Thymus (tissue), 14 donors: ENCODE measurements at places on chromosomes 3 and 15. TPM values are rescaled to one million over a fixed set of nuclear protein-coding genes. Genes with fewer than 3 reads are reported as not detected.
A peak's percentile ranks its signal among the peaks of the same experiment; 100 is the strongest.

GRCh38 chr15:57706405-57707209 is at the start of gene POLR2M:
TSS of gene POLR2M (plus strand) at chr15:57706714. CDS start at chr15:57706843, 129 bp downstream.
- peak within 1 kb of the TSS; percentile 88 for H3K27ac ChIP-seq
- peaks cover 16% of the 10 kb centered on the region for H3K36me3 ChIP-seq
- peaks cover 9% of the 10 kb centered on the region for H3K4me1 ChIP-seq
- peak within 1 kb of the TSS; percentile 82 for H3K4me3 ChIP-seq
- DNase-seq: peak; percentile 86
- peaks cover 4% of the 10 kb centered on the region for H3K27me3 ChIP-seq

DNA sequence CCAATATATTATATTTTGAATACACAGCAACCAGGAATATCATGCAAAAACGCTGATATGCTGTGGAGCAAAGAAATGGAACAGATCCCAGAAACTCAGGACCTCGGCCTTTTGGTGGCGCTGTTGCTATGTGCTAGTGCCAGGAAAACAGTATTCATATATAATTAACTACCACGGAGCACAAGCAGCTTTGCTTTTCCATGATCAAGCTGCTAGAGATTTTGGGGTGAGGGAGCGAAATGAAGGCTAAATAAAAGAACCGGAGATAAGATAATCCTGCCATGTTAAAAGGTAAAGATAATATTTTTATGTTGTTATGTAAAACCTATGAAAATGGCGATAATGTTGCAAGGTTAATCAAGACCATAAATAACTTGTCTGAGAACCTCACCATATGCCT is 157.7 kb upstream of the FAM3D start:
- H3K27ac ChIP-seq: no peak overlapping the region
- H3K4me1 ChIP-seq: no peaks in the 10 kb centered on the region
- no peak for DNase-seq
- H3K27me3 ChIP-seq: no peaks in the 10 kb centered on the region
- no peaks in the 10 kb centered on the region for H3K36me3 ChIP-seq

- H3K27me3 ChIP-seq: no peaks in the 10 kb centered on the region
- H3K36me3 ChIP-seq: no peaks in the 10 kb centered on the region
- DNase-seq: no peak
These were observed 398.8 kb upstream of the ATP10A start for GRCh38 chr15:26261966-26262365.

DNA sequence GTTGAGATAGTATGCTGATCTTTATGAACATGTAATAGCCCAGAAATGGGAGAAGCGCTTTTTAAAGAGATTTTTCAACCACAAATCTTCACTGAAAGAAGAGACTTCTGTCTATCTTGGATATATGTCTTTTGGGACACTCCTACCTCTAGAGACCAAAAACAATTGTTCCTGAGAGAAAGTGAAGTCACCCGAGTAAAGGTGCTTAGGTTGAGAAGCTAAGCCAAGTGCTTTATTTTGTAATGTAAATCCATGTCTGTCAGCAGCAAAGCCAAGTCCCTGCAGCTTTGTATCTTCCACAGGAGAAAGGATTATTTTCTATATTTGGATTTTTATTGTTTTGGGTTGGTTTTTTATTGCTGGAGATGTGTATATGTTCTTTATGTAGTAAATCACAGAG is 32.1 kb upstream of the B3GALNT1 start:
- H3K4me3 ChIP-seq: no peak overlapping the region
- H3K27me3 ChIP-seq: no peaks in the 10 kb centered on the region
- no peaks in the 10 kb centered on the region for H3K4me1 ChIP-seq
- no peak for DNase-seq
- no peak overlapping the region for H3K27ac ChIP-seq

The EPHB3 gene
- 1.3 TPM for total RNA-seq

GRCh38 chr15:68765602-68766368 is 54.9 kb downstream of the ANP32A start:
- no peaks in the 10 kb centered on the region for H3K36me3 ChIP-seq
- no peak for DNase-seq
- H3K4me1 ChIP-seq: no peaks in the 10 kb centered on the region
- H3K27me3 ChIP-seq: no peaks in the 10 kb centered on the region

The AADACL2 gene
- total RNA-seq: 0.14 TPM

DNA sequence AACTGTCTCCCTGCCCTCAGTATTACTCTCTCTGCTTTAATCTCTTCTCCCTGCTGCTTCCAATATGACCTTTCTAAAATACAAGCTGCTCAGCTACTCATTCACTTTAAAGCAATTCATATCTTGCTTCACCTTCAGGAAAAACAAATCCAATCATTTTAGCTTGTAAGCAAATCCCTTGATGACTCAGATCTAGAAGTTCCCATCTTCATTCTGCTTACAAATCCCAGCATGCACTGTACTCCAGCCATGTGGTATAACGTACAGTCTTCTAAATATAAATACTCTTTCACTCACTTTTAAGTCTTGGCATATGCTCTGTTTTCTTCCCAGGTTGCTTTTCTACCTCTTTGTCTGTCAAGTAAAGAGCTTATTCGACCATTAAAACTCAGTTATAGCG is 1009.1 kb upstream of the SEMA6D start:
- H3K27ac ChIP-seq: no peak overlapping the region
- no peaks in the 10 kb centered on the region for H3K27me3 ChIP-seq
- no peak for DNase-seq
- no peaks in the 10 kb centered on the region for H3K4me1 ChIP-seq
- no peak overlapping the region for H3K4me3 ChIP-seq
- no peaks in the 10 kb centered on the region for H3K36me3 ChIP-seq

DNA sequence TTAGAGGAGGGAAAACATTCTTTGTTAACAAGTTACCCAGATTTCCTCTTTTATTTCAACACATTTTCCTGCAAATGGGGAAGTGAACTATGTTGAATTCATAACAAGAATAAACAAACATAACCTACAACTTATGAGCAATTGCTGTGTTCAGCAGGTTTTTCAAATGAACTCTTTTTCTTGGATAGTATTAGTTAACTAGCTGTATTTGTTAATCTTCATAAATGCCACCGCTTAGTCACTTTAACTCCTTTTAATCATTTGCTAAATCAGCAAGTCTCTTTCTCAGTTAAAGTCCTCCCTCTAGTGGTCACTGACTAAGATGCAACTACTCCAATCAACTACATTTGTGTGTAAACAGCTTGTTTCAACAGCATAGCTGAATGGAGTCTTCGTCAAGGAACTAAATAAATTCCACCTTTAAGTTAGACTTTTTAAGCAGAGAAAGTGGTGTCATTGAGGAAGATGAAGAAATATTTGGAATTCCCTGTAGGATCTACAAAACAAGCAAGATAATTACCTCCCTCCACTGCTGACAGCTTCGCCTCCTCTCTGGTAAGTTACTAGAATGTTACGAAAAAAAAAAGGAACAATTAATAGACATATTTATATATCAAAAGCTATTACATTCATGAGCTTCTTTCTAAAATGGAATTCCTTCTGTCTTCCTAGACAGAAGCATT is 1122.0 kb downstream of the ROBO1 start:
- no peak overlapping the region for H3K4me3 ChIP-seq
- H3K27me3 ChIP-seq: no peaks in the 10 kb centered on the region

The NUP210 gene
- total RNA-seq: 23.8 TPM

The RPLP1 gene
- total RNA-seq: 883 TPM

DNA sequence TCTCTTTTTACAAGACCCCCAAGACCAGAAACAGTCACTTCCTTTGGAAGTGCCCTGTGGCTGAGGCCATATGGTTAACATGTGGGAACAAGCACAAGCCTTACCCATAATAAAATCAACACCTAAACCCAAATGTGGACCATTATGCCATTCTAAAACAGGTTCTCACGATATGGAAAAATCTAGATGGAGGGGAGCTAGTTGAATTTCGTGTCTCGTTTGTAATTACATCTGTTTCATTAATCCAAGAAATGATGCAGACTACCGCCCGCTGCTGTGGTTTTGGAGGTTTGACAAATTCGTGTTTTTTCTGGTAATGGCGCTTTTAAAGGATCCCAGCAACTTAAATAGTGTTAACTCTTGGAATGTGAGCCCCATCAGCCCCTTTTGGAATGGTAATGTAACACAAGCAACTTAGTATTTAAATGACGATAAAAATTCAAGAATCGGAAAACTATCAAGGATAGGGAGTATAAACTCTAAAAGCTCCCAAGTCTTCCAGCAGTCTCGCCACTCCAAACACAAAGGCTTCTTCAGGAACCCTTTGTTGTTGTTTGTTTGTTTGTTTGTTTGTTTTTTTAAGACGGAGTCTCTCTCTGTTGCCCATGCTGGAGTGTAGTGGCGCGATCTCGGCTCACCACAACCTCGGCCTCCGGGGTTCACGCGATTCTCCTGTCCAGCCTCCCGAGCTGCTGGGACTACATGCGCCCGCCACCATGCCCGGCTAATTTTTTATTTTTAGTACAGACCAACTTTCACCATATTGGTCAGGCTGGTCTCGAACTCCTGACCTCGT is 1.1 kb downstream of the CNBP start:
- peaks cover 10% of the 10 kb centered on the region for H3K4me1 ChIP-seq
- H3K27me3 ChIP-seq: no peaks in the 10 kb centered on the region
- H3K27ac ChIP-seq: peak overlapping the region; percentile 93
- H3K4me3 ChIP-seq: peak overlapping the region; percentile 79
- DNase-seq: no peak

- H3K4me3 ChIP-seq: peak overlapping the region; percentile 98
- no peaks in the 10 kb centered on the region for H3K36me3 ChIP-seq
- peaks cover 28% of the 10 kb centered on the region for H3K4me1 ChIP-seq
- H3K27me3 ChIP-seq: no peaks in the 10 kb centered on the region
- no peak for DNase-seq
These were observed 16.8 kb upstream of the CHD2 start for GRCh38 chr15:92883163-92883875.

DNA sequence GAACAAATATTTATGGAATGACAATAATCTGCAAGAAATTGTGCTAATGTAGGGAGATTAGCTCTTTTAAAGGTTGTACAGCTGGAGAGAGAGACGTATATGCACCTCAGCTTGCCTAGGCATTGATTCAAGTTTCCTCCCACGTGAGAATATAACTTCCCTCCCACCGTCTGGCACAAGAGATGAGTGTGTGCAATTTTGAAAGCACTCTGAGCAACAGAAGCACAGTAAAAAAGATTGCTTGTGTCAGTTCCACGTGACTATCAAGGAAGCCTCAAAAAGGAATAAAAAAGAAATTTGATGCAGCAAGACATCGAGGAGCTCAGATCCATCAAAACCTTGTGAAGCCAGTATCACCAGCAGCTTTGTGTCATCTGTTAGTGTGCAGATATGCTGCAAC is 435.3 kb downstream of the TUSC7 start:
- H3K27me3 ChIP-seq: no peaks in the 10 kb centered on the region
- no peak overlapping the region for H3K27ac ChIP-seq
- DNase-seq: no peak
- no peak overlapping the region for H3K4me3 ChIP-seq

The PTPN9 gene
- total RNA-seq: 12.1 TPM

The LZTFL1 gene
- total RNA-seq: 191 TPM

The NANOGP8 gene
- total RNA-seq: not detected

DNA sequence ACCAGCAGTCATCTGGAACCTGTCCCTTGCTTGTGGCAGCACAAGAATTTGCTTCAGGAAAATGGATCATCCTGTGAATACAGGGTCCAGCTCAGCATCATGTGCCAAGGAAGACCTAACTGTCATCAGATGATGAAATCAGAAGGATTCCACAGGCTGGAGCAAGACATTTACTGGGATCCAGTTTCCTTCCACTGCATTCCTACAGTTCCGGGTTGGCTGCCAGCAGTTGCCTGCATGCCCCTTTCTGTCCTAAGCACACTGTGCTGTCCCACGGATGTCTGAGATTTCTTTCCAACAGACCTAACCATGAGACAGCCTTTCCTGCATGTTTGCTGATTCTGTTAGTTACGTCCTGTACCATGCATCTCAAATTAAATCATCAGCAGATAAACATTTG is 140.7 kb downstream of the IMPG2 start:
- H3K36me3 ChIP-seq: no peaks in the 10 kb centered on the region
- DNase-seq: no peak
- H3K27me3 ChIP-seq: no peaks in the 10 kb centered on the region

GRCh38 chr3:89098173-89098572 is 9.2 kb upstream of the EPHA3 start:
- DNase-seq: no peak
- H3K36me3 ChIP-seq: no peaks in the 10 kb centered on the region
- H3K27ac ChIP-seq: no peak overlapping the region
- no peaks in the 10 kb centered on the region for H3K27me3 ChIP-seq
